ENCODE measurements at places on chromosomes 1 and 21. TPM values are rescaled to one million over a fixed set of nuclear protein-coding genes. Genes with fewer than 3 reads are reported as not detected.

GRCh38 chr1:78640462-78640861 lies 9.2 kb upstream of the IFI44 start:
- DNase-seq: no peak
- H3K27ac ChIP-seq: no peak overlapping the region
- no peaks in the 10 kb centered on the region for H3K4me1 ChIP-seq
- no peak overlapping the region for H3K4me3 ChIP-seq
- H3K36me3 ChIP-seq: peaks cover 29% of the 10 kb centered on the region
- H3K27me3 ChIP-seq: no peaks in the 10 kb centered on the region

DNA sequence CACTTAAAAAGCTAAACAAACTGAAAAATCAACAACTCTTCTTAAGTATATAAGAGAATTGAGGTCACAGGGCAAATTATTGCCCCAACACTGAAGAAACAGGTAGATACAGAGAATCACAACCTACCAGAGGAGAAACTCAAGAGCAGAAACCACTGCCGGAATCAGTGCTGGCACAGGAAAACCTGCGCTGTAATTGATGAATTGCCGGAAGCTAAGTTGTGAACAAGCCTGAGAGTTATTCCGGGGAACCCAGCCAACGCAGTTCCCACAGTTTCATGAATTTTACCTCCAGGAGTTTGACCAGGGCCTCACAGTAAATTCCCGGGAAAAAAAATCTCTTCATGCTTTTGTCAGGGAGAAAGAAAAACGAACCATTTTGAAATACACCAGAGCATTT lies 657.1 kb upstream of the BRINP3 start:
- no peaks in the 10 kb centered on the region for H3K27me3 ChIP-seq
- H3K4me3 ChIP-seq: no peak overlapping the region
- peak; percentile 30 for DNase-seq
- H3K36me3 ChIP-seq: no peaks in the 10 kb centered on the region
- H3K4me1 ChIP-seq: no peaks in the 10 kb centered on the region

DNA sequence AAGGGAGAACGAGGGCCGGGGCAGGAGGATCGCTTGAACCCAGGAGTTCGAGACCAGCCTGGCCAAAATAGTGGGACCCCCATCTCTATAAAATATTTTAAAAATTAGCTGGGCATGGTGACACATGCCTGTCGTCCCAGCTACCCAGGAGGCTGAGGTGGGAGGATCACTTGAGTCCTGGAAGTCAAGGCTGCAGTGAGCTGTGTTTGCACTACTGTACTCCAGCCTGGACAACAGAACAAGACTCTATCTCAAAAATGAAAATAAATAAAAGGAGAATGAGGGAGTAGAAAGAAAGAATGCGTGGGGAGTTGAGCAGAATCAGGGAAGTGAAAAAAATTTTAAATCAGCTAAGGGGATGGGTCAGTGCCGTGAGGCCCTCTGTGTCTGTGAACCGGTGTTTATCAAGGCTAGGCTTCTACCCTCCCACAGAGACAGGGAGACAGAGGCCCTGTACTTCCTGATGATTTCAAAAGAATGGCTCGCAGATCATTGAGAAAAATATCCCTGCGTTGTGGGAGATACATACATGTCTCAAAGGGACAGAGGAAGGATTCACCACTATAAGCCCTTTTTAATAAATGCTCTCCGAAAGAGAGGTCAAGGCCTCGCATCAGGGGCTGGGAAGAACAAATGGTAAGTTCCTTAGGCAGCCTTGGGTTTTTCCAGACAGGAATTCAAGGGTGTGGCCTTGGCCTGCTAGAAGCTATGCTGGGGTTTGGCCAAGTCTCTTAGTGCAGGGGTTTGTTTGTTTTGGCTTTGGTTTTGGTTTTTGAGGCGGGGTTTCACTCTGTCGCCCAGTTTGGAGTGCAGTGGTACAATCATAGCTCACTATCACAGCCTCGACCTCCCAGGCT lies 20.7 kb downstream of the IL10RB start:
- peak overlapping the region; percentile 96 for H3K27ac ChIP-seq
- DNase-seq: peak; percentile 92
- H3K4me3 ChIP-seq: peak overlapping the region; percentile 12
- H3K4me1 ChIP-seq: peaks cover 30% of the 10 kb centered on the region
- peaks cover 30% of the 10 kb centered on the region for H3K36me3 ChIP-seq
- no peaks in the 10 kb centered on the region for H3K27me3 ChIP-seq

OR2T35 gene
- not detected for total RNA-seq

GRCh38 chr1:177246710-177247580 lies 76.2 kb downstream of the BRINP2 start:
- H3K27ac ChIP-seq: no peak overlapping the region
- no peaks in the 10 kb centered on the region for H3K27me3 ChIP-seq
- no peaks in the 10 kb centered on the region for H3K4me1 ChIP-seq
- H3K4me3 ChIP-seq: no peak overlapping the region
- no peaks in the 10 kb centered on the region for H3K36me3 ChIP-seq
- DNase-seq: no peak
